ENCODE measurements at places on chromosomes 4 and X.
A peak's percentile ranks its signal among the peaks of the same experiment; 100 is the strongest.

GRCh38 chr4:137531168-137531985 is 917 bp downstream of the PCDH18 start:
- DNase-seq: no peak

GRCh38 chrX:70504772-70505450 is 60.3 kb downstream of the DLG3 start:
- DNase-seq: no peak

- DNase-seq: no peak
These were observed 213.2 kb downstream of the CAMK2D start for GRCh38 chr4:113548303-113548702.

DNA sequence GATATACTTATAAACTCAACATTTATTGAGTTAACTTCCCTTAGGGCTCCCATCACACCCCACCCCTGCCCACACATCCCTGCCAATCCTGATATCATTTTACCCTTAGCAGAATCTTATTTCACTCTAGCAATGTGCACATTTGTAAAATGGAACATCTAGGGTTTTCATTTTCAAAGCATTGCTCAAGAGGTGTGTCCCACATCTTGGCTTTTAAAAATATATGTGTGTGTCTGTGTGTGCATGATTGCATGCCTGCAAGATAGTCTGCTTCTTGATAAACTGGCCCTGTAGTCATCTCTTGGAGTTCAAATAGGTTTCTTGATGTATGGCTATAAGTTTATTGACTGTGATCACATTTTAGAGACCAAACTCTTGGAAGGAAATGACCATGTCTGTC is 26.4 kb upstream of the EGF start:
- no peak for DNase-seq

GRCh38 chr4:153142700-153143438 is 61.4 kb upstream of the TRIM2 start:
- peak; percentile 63 for DNase-seq

DNA sequence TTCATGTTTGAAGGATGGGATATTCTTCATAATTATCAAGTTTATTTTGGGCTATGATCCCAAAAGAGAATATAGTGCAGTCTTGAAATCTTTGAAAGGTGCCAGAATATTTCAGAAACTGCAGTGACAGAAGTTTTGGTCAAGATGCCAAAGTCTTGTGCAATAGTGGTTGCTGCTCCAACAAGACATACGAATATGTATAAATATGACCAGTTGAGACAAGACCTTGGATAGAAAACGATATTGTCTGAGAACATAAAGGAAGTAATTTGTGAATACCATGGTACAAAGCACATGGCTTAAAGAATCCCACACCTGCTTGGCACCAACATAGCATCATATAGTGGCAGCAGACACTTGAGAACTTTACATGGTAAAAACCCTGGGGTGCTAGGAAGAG is 48.6 kb upstream of the AMELX start:
- DNase-seq: no peak

- no peak for DNase-seq
These were observed 104.9 kb upstream of the ARMCX2 start for GRCh38 chrX:101764538-101764937.

DNA sequence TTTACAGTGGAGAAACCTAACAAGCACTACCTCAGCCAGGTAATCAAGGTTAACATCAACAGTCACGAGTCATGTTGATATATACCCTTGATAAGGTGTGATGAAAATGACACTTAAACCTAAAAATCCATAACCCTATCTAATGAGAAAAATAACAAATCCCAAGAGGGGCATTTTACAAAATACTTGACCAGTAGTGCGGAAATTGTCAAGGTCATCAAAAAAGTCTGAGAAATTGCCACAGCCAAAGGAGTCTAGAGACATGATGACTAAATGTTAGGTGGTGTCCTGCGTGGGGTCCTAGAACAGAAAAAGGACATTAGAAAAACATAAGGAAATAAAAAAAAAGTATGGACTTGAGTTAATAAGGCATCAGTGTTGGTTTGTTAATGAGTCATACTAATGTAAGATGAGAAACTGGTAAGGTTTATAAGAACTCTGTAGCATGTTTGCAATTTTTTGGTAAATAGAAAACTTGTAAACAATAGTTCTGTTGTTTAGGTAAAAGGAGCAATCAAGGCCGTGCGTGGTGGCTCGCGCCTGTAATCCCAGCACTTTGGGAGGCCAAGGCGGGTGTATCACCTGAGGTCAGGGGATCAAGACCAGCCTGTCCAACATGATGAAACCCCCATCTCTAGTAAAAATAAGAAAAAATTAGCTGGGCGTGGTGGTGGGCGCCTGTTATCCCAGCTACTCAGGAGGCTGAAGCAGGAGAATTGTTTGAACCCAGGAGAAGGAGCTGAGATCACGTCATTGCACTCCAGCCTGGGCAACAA is 2.9 kb downstream of the RPL36A start:
- no peak for DNase-seq

- no peak for DNase-seq
These were observed 308.5 kb downstream of the EVC2 start for GRCh38 chr4:5399790-5400421.

- DNase-seq: no peak
These were observed 163.1 kb downstream of the ARAP2 start for GRCh38 chr4:36081185-36081584.

DNA sequence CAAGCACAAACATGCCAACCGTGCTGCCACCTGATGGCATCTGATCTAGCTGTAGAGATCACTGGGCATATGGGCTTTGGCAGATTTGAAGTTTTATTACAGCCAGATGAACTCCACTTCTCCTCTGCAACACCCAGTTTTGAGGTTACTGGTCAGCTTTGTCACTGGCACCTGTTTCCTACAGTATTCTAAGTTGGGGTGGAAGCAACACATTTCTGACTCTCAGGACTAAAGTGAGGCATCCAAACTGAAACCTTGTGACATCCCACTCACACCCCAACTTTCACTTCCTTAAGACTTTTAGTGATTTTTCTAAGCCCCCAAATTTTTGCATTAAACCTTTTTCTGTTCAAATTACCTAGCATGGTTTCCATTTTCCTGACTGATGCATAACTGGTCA is 115.1 kb upstream of the PCDH18 start:
- no peak for DNase-seq

GRCh38 chr4:164508771-164509170 is 245.2 kb upstream of the SMIM31 start:
- DNase-seq: no peak

DNA sequence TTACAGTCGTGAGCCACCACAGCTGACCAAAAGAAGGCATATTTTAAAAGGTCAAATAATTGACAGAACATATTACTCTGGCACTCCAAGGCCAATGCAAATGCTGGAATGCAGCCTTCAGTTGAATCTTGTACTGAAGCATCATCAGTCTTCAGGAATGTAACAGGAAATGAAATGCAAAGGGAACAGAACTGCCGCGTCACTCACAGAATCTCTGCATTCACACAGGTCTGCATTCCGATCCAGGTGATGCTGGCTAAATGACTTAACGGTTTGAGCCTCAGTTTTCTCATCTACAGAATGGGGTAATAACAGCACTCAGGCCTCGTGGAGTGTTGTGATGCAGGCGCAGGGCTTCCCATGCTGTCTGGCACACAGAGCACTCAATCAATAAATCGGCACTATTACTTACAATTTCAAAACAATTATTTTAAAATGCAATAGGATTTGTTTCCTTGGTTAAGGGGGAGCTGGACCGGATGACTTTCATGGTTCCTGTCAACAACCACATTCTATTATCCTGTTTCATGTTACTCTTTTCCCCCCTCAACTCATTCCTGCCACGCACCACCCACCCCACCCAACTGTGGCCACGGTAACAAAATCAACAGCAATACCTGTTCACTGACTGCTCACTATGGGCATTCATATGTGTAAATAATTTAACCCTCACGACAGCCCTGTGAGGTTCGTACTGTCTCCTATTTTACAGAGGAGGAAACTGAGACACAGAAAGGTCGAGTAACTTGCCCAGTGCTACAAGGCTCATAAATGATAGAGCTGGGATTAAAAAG is 32.4 kb downstream of the IGFBP7 start:
- no peak for DNase-seq

DNA sequence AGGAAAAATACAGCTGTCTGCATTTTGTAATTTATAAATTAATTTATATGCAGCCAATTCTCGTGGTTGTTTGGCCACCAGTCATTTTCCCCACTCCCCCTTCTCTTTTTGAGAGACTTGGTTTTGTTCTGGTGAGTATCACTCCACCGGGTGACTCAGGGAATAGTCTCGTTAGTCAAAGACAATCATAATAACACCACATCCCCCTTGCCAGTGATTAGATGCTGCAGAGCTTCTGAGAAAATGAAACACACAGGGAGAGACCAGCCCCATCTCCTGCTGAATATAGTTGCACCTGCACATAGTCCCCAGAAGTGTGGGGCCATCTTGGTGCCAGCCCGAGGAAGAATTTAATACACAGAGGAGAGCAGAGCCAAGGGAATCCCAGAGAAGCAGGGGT is 8.0 kb upstream of the FNIP2 start:
- no peak for DNase-seq

Data from fibroblast of skin of left quadriceps (primary cell).